Ascending aorta (tissue), 2 donors: ENCODE measurements at places on chromosomes 7 and 10.

DNA sequence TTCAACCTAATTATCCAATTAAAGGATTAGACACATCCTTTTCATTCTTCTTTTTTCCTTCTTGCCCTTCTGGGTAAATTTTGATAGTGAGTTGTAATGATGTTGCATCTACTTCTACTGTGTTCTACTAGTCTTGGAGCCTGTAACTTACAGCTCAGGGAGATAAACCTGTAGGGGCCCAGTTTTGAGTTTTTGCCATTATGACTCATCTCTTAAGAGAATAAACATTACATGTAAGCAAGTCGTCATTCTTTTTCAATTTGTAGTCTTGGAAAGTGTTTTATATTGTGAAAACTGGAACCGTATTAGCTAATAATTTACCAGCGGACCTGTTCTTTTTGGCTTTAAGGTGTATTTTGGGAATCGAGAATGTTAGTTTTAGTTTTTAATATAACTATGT, 89.7 kb upstream of the RPA3 start:
- no peak for DNase-seq

- no peak for DNase-seq
Measured at GRCh38 chr10:103350175-103350516, 794 bp downstream of the PCGF6 start.

DNA sequence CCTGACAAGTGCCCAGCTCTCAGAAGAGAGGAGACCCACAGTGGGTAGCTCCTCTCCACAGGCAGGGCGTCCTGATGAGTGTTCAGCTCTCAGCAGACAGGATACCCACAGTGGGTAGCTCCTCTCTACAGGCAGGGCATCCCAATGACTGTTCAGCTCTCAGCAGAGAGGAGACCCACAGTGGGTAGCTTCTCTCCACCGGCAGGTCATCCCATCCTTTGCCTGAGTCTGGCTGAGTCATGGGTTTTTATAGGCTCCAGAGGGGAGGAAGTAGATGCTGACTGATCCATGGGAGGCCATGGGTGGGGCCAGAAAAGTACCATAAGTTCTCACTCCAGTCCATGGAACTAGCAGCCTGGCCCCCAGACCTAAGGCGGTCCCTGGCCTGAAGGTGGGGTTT, 18.5 kb downstream of the CFAP70 start:
- DNase-seq: no peak

- DNase-seq: no peak
Measured at GRCh38 chr10:31607481-31607880, 288.5 kb downstream of the ZEB1 start.

GRCh38 chr10:88809621-88810020, 7.1 kb downstream of the LIPM start:
- DNase-seq: no peak

DNA sequence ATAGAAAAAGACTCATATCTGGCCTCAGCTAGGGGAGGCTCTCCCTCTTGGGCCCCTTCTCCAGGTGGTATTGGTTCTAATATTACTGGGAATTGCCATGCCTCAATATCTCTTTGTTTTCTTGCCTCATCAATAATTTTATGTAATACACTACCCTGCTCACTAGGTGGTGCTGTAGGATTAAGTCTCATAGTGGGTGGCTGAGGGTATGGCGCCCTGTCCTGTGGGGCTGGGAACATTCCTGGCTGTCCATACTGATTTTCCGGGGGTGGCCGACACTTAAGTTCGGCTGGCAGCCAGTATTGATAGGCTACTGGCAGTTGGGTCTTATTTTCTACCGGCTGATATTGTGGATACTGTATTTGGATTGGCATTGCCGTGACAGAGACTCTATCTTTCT, 9.0 kb upstream of the TAS2R3 start:
- DNase-seq: no peak

DNA sequence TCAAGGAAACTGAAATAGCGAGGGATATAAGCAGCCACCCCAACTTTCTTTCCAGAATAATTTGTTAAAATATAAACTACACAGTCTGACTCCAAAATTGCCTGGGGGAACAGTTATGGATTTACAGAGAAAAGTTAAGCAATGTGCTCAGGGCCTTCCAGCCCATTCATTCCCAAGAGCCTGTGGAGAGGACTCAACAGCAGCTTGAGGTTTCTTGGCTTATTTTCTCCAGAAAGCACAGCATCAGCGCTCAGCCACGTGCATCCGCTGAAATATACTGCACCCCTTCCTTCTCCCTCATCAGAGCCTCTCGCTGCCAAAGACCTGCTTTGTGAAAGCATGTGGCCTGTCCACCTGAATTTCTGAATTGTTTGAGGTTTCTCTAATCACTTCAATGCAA, 375.2 kb upstream of the VWC2 start:
- no peak for DNase-seq

- DNase-seq: no peak
Measured at GRCh38 chr7:147803606-147804005, 787.0 kb upstream of the C7orf33 start.

- DNase-seq: no peak
Measured at GRCh38 chr7:20240080-20240926, 23.1 kb upstream of the MACC1 start.

DNA sequence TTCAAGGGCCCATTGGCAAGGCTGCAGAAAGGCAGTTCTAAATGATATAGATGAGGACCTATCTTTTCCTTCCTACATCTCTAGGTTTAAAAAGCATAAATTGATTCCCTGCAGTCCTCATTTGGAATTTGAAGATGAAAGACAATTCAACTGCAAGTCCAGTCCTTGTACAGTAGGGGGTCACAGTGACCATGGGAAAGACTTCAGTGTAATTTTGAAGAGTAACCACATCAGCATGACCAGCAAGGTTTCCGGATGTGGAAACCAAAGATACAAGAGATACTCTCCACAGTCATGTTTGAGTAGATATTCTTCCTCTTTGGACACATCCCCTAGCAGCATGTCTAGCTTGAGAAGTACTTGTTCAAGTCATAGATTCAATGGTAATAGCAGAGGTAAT, 539.3 kb upstream of the TEX47 start:
- no peak for DNase-seq

DNA sequence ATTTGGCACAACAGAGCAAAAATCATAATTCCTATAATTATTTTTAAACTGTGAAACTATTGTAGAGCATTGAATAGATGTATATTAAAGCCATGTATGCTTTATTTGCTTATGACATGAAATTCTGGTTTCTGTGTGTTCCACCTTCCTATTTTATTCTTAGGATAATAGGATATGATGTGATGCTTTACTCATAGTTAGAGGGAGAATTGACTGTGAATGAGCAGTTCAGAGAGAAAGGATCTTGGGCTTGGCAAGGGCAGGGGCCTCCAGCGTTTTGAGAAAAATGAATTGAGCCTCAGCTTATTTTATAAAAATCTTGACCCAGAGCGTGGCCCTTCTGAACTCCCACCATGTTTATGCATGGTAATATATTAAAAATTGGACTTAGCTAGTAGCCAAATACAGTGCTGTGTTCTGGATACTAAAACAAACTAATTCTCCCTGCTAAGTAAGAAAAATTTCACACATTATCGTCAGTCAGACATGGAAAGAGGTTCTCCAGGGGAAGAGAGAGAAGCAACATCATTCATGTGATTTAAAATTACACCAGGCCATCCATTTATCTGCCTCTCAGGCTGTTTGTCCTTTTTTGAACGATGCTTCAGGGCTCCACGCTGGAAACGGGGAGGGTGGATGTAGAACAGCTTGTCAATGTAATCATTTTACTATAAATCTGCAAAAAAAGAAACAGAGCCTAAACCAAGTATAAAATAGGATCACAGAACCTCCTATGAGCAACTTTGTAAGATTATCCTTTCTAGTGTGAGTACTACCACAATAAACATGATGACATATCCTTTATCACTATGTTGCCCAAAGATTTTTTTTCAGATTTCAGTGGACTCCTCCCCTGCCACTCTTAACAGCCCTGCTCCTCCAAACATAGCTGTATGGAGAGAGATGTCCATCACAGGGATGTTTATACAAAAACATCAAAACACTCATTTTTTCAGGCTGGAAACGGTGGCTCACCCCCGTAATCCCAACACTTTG, 258.1 kb upstream of the C7orf33 start:
- DNase-seq: no peak

GRCh38 chr10:87660484-87661133, 931 bp downstream of the PAPSS2 start:
- DNase-seq: no peak

DNA sequence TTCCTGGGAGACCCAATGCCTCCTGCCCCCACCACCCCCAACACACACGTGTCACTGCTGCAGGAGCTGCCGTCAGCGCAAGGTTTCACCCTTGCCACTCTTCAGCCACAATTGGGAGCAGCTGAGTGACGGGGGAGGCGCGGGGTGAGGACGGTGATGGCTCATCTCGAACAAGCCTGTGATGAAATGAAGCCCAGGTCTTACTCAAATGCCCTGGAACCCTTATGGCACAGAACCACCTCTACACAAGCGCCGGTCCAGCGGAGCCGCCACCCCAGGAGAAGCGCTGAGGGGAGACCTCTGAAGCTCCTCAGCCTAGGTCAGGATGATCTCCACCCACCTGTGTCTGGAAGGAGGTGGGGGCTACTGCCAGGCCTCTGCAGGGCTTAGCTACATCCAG, 25.7 kb downstream of the PDIA4 start:
- DNase-seq: no peak
